ENCODE measurements at places on chromosomes 12 and 14. TPM values are rescaled to one million over a fixed set of nuclear protein-coding genes. Genes with fewer than 3 reads are reported as not detected.

CRACR2A gene
- polyA plus RNA-seq, result 5.9 TPM

KRT73 gene
- polyA plus RNA-seq, result not detected

ARHGAP9 gene
- polyA plus RNA-seq, result 0.08 TPM

GALNT6 gene
- polyA plus RNA-seq, result 74.2 TPM

FOXN3 gene
- polyA plus RNA-seq, result 33.3 TPM

TTC9 gene
- polyA plus RNA-seq, result 2.0 TPM

Data from fibroblast of lung (primary cell).